A549 treated with dexamethasone at 1 μM for 4 hours (cell line): ENCODE measurements at places on chromosomes 5 and 9. TPM values are rescaled to one million over a fixed set of nuclear protein-coding genes. Genes with fewer than 3 reads are reported as not detected.

The HEMGN gene
- not detected in 5 replicates for total RNA-seq

The PCDHB13 gene
- total RNA-seq: 0.04 to 0.09 TPM (median 0.07 TPM) in 5 replicates

The TERT gene
- total RNA-seq: 1.5 to 2.9 TPM (median 2.5 TPM) in 5 replicates

The RELL2 gene
- 3.0 to 4.2 TPM (median 3.8 TPM) in 5 replicates for total RNA-seq

The WDR36 gene
- total RNA-seq: 13.2 to 22.3 TPM (median 19.0 TPM) in 5 replicates

The PCDH1 gene
- 2.1 to 4.1 TPM (median 3.4 TPM) in 5 replicates for total RNA-seq

The BARX1 gene
- total RNA-seq: 8.3 to 12.5 TPM (median 11.2 TPM) in 5 replicates

The CCDC107 gene
- total RNA-seq: 24.5 to 32.3 TPM (median 29.5 TPM) in 5 replicates

The SV2C gene
- 0.01 TPM in 1 of 5 replicates, not detected in the others for total RNA-seq

The CCDC69 gene
- total RNA-seq: 1.4 to 2.4 TPM (median 1.5 TPM) in 5 replicates

The DRD1 gene
- 0.02 to 0.15 TPM (median 0.06 TPM) in 5 replicates for total RNA-seq

The CDH9 gene
- not detected in 5 replicates for total RNA-seq
